ENCODE measurements at places on chromosomes 4 and X. TPM values are rescaled to one million over a fixed set of nuclear protein-coding genes. Genes with fewer than 3 reads are reported as not detected.
A peak's percentile ranks its signal among the peaks of the same experiment; 100 is the strongest.

DNA sequence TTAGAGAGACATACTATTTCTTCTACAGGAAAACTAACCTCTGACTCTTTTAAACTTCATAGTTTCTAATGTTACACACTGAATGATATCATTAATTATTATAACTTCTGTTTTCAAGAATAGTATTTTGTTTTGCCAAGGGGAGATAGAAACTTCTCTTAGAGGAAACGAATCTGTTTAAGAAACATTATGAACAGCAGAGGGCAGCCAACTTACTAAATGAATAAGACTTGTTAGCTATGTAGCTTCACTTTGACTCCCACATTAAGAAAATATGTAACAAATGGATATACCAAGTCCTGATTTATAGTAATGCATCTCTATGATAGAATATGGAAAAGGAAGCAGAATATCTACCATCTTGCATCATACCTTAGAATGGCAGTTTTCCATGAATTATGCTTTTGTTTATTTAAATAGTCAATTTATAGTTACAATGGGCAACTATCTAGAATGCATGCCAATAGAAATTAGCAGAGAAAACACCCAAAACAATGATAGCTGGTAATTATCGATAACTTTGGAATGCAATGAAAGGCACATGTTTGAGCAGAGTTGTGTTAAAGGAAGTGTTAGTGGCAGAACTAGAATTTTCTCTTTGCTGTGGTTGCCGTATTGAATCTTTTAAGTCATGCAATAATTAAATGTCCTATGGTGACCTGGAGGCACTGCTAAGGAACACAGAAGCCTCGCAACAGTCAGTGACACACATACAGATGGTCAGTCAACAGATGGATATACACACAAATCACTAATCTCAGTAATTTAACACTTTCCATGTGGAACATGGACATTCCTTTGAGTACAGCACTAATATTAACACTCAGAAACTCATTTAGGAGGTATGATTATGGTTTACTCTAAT, 105.7 kb upstream of the PDLIM3 start:
- H3K4me3 ChIP-seq: no peak overlapping the region
- peaks cover 17% of the 10 kb centered on the region for H3K36me3 ChIP-seq
- no peaks in the 10 kb centered on the region for H3K27me3 ChIP-seq
- H3K4me1 ChIP-seq: peaks cover 9% of the 10 kb centered on the region
- DNase-seq: peak; percentile 94

DNA sequence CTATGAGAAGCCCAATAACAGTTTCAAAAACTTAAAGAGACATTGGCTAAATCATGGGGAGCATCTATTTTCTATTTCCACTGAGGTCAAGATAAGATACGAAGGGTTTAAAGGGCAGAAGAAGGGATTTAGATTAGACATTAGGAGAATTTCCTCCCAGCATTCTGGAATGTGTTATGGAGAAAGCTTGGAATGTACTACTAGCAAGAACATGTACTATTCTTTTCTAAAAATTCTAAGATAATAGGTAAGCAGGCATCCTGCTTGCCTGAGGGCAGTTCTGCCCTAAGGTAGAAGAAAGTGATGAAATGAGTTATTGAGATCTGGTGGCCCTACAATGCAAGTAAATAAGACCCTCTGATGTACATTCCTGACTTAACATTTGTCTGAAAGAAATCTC, 279.2 kb downstream of the NR3C2 start:
- no peak for DNase-seq
- H3K4me3 ChIP-seq: no peak overlapping the region
- no peaks in the 10 kb centered on the region for H3K27me3 ChIP-seq
- peaks cover 3% of the 10 kb centered on the region for H3K4me1 ChIP-seq
- no peaks in the 10 kb centered on the region for H3K36me3 ChIP-seq

DNA sequence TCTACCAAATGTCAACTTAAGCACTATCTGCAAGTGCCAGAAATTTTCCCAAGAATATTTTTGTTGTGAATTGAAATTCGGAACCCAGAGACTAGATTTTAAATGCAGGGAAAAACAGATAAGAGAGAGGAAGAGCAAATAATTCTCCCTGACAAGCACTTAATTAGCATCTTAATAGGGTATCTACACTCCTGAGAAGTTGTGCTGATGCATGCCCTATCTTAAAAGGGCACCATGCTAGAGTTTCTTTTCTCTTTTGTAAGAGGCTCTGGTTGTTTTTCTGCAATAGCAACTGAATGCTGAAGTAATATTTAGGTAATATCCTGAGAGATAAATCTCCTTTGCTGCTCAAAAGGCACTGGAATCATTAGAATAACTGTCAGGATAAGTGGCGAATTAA, 139.9 kb upstream of the UGT8 start:
- H3K27me3 ChIP-seq: no peaks in the 10 kb centered on the region
- H3K4me3 ChIP-seq: no peak overlapping the region
- DNase-seq: no peak

DNA sequence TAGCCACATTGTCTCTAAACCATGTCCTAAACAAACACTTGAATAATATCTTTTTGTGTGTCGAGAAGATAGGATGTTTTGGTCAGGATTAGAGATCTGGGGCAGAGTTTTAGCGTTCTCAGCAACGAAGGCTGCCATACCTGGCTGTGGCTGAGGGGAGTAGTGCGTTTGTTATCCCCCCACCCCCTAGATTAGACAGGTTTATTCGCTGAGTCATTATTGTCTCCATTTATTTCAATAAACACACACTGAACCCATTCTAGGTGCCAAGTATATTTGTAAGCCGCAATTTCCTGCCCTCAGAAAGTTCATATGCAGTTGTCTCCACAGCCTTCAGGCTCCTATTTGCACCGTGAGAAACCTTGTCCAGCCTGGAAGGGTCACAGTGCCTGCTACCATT, 1684.8 kb upstream of the TENM3 start:
- no peak for DNase-seq
- no peaks in the 10 kb centered on the region for H3K4me1 ChIP-seq
- no peak overlapping the region for H3K27ac ChIP-seq
- H3K27me3 ChIP-seq: no peaks in the 10 kb centered on the region

- DNase-seq: peak; percentile 15
- H3K27me3 ChIP-seq: peaks cover 4% of the 10 kb centered on the region
- no peak overlapping the region for H3K4me3 ChIP-seq
- H3K36me3 ChIP-seq: no peaks in the 10 kb centered on the region
Measured at GRCh38 chrX:11381464-11381863, 88.3 kb downstream of the AMELX start.

- H3K36me3 ChIP-seq: no peaks in the 10 kb centered on the region
- no peak for DNase-seq
- H3K4me1 ChIP-seq: no peaks in the 10 kb centered on the region
- no peak overlapping the region for H3K4me3 ChIP-seq
Measured at GRCh38 chrX:13464599-13465275, 104.7 kb upstream of the EGFL6 start.

- no peaks in the 10 kb centered on the region for H3K4me1 ChIP-seq
- H3K36me3 ChIP-seq: no peaks in the 10 kb centered on the region
- no peak overlapping the region for H3K4me3 ChIP-seq
- H3K27ac ChIP-seq: no peak overlapping the region
Measured at GRCh38 chr4:52625216-52625615, 33.9 kb downstream of the USP46 start.

DNA sequence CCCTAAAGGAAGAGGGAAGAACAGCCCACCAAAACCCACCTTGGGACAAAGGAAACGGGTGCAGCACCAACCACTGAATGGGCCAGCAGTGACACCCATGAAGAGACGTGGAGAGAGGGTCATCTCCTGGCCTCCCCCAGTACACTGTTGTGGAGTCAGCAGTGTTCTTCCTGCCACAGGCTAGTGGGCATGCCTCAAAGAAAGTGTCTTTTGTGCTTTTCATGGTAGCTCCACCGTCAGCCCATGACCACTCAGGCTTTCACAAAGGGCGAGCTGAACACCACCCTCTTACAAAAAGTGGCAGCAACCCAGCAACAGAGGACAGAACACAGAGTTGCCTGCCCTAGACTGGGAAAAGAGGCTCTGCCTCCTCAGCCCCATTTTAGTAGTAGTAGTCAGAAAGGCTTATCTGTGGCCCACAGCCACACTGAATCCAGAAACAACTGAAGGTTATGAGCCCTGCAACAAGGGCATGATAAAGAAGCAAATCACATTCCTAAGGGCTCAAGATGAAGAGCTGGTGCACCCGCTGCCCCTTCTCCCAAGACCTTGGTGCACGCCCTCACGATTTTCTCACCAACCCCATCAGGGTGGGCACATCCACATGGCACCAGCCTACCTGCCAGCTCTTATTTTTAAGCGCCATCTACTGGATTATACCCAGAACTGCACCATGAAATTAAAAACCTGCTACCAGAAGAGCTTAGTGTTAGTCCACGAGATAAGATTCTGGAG, 53.1 kb downstream of the RAB28 start:
- H3K27ac ChIP-seq: no peak overlapping the region
- no peaks in the 10 kb centered on the region for H3K4me1 ChIP-seq
- H3K4me3 ChIP-seq: no peak overlapping the region
- peaks cover 3% of the 10 kb centered on the region for H3K36me3 ChIP-seq

DNA sequence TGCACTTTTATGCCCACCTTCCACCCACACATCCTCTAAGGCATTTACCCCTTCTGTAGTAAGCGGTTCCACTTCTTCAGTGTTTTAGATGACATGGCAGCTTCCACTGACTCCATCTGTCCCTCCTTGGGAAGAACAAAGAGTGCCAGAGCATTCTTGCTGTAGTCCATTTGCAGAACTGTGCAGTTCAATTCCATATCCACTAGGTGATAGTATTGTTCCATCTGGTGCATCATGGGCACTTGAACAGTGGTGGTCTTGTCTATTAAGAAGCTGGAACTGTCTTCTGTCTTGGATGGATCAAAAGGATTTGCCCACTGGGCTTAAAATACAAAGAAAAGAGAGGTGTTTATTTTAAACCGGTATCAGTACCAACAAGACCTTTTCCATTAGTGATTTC, 3.5 kb downstream of the SERPINA7 start:
- H3K36me3 ChIP-seq: no peaks in the 10 kb centered on the region
- no peaks in the 10 kb centered on the region for H3K4me1 ChIP-seq
- peaks cover 9% of the 10 kb centered on the region for H3K27me3 ChIP-seq

DNA sequence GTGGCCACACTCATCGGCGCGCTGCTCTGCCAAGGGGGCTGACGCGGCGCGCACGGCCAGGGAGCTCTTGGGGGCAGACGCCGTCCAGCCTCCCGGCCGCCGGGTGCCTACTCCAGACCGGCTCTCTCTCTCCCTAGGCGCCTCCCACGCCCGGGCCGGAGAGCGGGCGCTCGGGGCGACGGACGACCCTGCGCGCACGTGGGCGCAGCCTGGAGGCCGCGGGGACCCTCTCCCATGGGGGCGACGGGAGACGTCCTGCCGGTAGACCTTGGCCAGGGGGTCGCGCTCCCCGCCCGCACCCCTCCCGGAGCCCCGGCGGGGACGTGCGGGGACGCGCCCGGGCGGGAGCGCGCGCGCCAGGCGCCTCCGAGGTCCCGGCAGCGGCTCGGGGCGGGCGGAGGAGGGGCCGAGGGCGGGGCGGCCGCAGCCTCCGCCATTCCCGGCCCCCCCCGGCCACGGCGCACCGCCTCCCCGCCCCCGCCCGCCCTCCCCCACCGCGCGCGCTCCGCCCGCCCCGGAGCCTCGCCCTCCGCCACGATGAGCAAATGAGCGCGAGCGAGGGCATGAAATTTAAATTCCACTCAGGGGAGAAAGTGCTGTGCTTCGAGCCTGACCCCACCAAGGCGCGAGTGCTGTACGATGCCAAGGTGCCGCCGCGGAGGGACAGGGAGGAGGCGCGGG, at the start of gene MSL3:
Gene MSL3 (plus strand): TSS at position 519 of the 681 bp plus-strand sequence. CDS start 27 bp downstream, at position 546.
- H3K36me3 ChIP-seq: no peaks in the 10 kb centered on the region
- H3K4me3 ChIP-seq: peak within 1 kb of the TSS; percentile 84
- no peaks in the 10 kb centered on the region for H3K27me3 ChIP-seq
- H3K4me1 ChIP-seq: peaks cover 10% of the 10 kb centered on the region
- DNase-seq: peak; percentile 36
- H3K27ac ChIP-seq: peak within 1 kb of the TSS; percentile 90

DNA sequence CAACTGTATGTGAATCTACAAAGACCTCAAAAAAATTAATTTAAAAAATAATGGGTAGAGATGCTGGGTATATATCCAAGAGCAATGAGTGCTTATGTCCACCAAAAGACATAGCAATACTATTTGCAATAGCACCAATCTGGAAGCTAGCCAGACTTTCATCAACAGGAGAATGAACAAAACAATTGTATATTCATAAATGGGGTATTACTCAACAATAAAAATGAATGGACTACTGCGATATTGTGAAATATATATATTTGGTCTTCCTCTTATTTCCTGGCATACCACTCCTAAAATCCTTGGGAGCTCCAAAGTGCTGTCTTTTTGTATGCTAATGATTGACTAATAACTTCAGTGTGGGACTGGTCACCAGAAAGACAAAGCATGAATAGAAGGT, 77.5 kb downstream of the MSN start:
- H3K27ac ChIP-seq: no peak overlapping the region
- H3K27me3 ChIP-seq: no peaks in the 10 kb centered on the region
- DNase-seq: no peak
- H3K4me3 ChIP-seq: no peak overlapping the region

DNA sequence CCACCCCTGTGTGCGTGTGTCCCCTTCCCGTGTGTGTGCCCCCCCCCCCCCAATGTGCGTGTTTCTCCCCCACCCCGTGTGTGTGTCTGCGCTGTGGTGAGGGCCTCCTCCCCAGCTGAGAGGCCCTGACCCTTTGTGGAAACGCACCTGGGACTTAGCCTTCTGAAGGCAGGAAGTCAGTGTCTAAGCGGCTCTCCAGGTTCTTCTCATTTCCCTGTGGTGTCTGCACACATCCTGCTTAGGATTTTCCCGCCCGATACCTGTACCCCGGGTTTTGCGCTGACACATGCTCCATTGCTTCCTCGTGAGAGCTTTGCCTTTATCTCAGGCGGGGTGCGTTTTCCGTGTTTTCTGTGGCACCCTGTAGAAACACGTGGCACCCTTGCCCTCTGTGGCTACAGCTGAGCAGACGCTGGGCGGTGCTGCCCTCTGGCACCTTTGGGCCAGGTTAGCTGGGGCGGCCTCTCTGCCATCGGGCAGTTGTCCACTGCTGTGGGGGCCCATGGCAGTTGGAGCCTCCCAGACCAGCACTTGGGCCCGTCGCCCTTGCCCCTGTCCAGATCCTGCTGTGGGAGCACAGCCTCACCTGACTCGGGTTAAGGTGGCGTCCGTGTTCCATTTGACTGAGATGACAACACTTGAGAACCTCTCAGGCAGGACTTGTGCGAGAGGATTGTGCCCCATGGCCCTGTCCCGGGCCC, 26.3 kb downstream of the MAEA start:
- no peak for DNase-seq
- no peak overlapping the region for H3K27ac ChIP-seq
- H3K4me1 ChIP-seq: no peaks in the 10 kb centered on the region
- peaks cover 85% of the 10 kb centered on the region for H3K36me3 ChIP-seq

- H3K27me3 ChIP-seq: no peaks in the 10 kb centered on the region
- no peak for DNase-seq
- no peaks in the 10 kb centered on the region for H3K4me1 ChIP-seq
Measured at GRCh38 chr4:149370785-149371420, 444.7 kb downstream of the IQCM start.

GRCh38 chr4:73998040-73999011, at the start of gene CXCL5:
Gene CXCL5 (minus strand): TSS chr4:73998677. CDS start chr4:73998581, 96 bp downstream.
- H3K4me1 ChIP-seq: peaks cover 11% of the 10 kb centered on the region
- no peak for DNase-seq
- no peaks in the 10 kb centered on the region for H3K36me3 ChIP-seq
- peaks cover 6% of the 10 kb centered on the region for H3K27me3 ChIP-seq
- H3K4me3 ChIP-seq: peak within 1 kb of the TSS; percentile 45
- H3K27ac ChIP-seq: no peak within 1 kb of the TSS

- H3K27me3 ChIP-seq: peaks cover 5% of the 10 kb centered on the region
- no peaks in the 10 kb centered on the region for H3K36me3 ChIP-seq
- no peak overlapping the region for H3K4me3 ChIP-seq
- no peak overlapping the region for H3K27ac ChIP-seq
- no peak for DNase-seq
Measured at GRCh38 chrX:39144323-39144722, 343.1 kb downstream of the MID1IP1 start.

Gene SERTM2
- 5.1 TPM for total RNA-seq

Gene RGN
- 15.3 TPM for total RNA-seq

Gene GRK4
- total RNA-seq: 14.7 TPM

Gene UTP3
- total RNA-seq: 16.4 TPM

Gene COL4A5
- 119 TPM for total RNA-seq

All from spinal cord (tissue), 10 donors.